ENCODE measurements at places on chromosomes 12 and 14. TPM values are rescaled to one million over a fixed set of nuclear protein-coding genes. Genes with fewer than 3 reads are reported as not detected.

AKAP5 gene
- 1.9 TPM for total RNA-seq

TAS2R14 gene
- total RNA-seq, result 2.1 TPM

DNA sequence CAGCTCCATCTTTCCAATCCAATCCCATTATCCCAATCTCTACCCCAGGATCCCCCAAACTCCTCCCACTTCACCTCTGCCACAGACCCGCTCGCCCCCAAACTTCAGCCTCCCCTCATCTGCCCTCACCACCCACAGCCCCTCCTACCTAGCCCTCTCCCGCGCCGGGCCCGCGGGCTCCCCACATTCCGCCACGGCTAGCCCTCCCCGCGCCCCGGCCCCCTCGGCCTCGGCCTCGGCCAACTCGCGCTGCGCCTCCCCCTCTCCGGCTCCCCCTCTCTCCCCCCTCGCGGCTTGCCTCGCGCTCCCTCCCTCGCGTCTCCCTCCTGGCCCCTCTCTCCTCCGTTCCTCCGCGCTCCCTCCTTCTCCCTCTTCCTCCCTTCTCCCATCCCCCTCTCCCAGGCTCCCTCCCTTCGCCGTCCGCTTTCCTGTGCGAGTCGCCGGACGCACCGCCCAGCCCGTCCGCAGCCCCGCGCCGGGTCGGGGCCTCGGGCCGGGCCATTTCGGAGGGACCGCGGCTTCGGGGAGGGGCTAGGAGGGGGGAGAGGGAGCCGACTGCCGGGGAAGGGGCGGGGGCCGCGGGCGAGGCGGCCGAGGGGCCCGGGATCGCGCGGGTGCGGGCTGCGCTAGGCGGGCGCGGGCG lies at the start of gene ATN1:
Gene ATN1, plus strand, starts transcription at position 581 of the 643 bp plus-strand sequence. CDS start 6,043 bp downstream, outside the sequence.
- peak within 1 kb of the TSS; percentile 53 for H3K27ac ChIP-seq
- H3K27me3 ChIP-seq, result no peaks in the 10 kb centered on the region
- peaks cover 16% of the 10 kb centered on the region for H3K36me3 ChIP-seq
- peaks cover 68% of the 10 kb centered on the region for H3K4me1 ChIP-seq
- peak; percentile 51 for DNase-seq

DNA sequence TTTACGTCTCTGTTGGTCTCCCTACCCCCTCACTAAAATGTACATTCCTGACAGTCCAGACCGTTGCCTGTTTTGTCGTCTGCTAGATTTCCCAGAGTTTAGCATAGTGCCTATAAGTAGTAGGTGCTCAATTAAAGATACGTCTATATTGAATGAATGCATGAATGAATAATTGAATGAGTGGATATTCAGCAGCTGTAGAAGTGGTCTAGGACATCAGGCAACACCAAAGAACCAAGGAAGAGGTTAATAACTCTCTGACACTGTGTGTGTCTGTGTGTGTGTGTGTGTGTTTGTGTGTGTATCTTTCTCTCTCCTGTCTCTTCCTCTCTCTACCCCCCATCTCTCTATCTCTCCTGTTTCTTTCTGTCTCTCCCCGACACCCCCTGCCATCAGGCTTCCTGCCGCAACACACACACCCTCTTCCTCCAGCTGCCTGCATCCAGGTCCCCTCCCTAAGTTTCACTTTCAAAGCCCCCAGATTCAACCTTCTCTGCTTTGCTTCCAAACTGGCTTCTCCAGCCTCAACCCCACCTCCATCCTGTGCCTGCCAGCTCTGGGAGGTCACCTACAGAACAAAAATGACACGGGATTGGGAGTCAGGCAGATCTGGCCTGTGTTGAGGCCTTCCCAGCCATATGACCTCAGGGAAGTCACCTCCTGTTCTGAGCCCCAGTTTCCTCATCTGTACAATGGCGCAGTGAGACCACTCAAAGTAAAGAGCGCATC lies 119.9 kb upstream of the NCOR2 start:
- no peaks in the 10 kb centered on the region for H3K27me3 ChIP-seq
- peak overlapping the region; percentile 44 for H3K4me3 ChIP-seq
- peak; percentile 37 for DNase-seq
- peaks cover 48% of the 10 kb centered on the region for H3K4me1 ChIP-seq

DNA sequence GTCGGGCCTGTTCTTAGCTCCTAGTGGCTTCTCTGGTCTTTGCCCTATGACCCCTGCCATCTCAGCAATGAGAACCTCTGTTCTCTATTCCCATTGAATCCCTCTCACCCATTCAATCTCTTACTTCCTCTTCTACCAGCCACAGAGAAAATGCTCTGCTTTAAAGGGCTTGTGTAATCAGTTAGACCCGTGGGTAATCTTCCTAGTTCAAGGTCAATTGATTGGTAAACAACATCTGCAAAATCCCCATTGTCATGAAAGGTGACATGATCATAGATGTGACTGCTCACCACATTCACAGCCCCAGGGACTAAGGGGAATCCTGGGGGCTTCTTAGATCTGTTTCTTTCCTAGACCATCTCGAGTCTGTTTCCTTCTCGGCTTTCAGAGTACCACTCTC lies 7.2 kb upstream of the CCDC197 start:
- H3K27ac ChIP-seq, result no peak overlapping the region
- H3K27me3 ChIP-seq, result no peaks in the 10 kb centered on the region
- H3K4me3 ChIP-seq, result no peak overlapping the region
- peaks cover 18% of the 10 kb centered on the region for H3K4me1 ChIP-seq

DNA sequence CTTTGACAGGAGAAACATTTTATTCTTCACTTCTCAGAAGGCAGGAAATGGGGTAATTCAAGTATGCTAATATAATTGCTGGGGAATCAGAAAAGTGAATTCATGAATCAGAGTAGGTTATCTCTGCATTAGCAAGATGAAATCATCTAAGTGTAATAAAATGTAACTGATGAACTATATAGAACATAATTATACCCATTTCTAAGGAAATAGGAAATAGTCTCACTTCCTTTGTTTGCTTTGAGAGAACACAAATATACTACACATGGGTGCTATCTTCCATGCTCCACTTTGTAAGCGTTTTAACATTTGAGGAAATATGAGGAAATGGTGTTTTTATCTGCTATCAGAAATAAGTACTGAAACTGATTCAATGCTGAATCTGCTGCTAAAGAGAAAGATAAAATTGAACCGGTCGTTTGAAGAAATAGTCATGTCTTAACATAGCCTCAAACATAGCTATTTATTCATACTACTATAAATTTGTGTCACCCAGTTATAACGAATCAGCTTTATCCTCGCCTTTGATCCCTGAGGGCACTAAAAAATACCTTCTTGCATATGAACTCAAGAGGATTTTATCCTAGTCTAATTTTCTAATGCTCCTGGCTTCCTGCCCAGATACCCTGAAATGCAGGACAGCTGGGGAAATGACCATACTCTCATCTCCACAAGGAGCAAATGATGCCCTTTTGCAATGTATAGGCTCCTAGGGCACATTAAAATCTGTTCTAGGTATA lies 696.0 kb downstream of the C12orf50 start:
- H3K4me1 ChIP-seq, result no peaks in the 10 kb centered on the region
- DNase-seq, result no peak
- no peaks in the 10 kb centered on the region for H3K27me3 ChIP-seq
- H3K4me3 ChIP-seq, result no peak overlapping the region
- no peak overlapping the region for H3K27ac ChIP-seq
- no peaks in the 10 kb centered on the region for H3K36me3 ChIP-seq

GRCh38 chr12:92675092-92675865 lies 27.5 kb upstream of the PLEKHG7 start:
- H3K4me3 ChIP-seq, result no peak overlapping the region
- no peaks in the 10 kb centered on the region for H3K4me1 ChIP-seq
- no peaks in the 10 kb centered on the region for H3K27me3 ChIP-seq
- H3K36me3 ChIP-seq, result no peaks in the 10 kb centered on the region

- H3K27ac ChIP-seq, result no peak overlapping the region
- DNase-seq, result no peak
- no peaks in the 10 kb centered on the region for H3K27me3 ChIP-seq
- no peaks in the 10 kb centered on the region for H3K36me3 ChIP-seq
- H3K4me1 ChIP-seq, result no peaks in the 10 kb centered on the region
Measured at GRCh38 chr14:101022916-101023435, 119.5 kb upstream of the RTL1 start.

- no peak for DNase-seq
- no peaks in the 10 kb centered on the region for H3K36me3 ChIP-seq
- peaks cover 37% of the 10 kb centered on the region for H3K4me1 ChIP-seq
- no peak overlapping the region for H3K4me3 ChIP-seq
- no peaks in the 10 kb centered on the region for H3K27me3 ChIP-seq
Measured at GRCh38 chr12:8987685-8988084, 1.7 kb upstream of the KLRG1 start.

GRCh38 chr12:48819986-48820725 lies 1.9 kb downstream of the CACNB3 start:
- DNase-seq, result no peak
- H3K27me3 ChIP-seq, result peaks cover 36% of the 10 kb centered on the region
- H3K27ac ChIP-seq, result no peak overlapping the region
- peaks cover 34% of the 10 kb centered on the region for H3K4me1 ChIP-seq
- H3K4me3 ChIP-seq, result no peak overlapping the region
- H3K36me3 ChIP-seq, result no peaks in the 10 kb centered on the region

All from activated CD8-positive, alpha-beta T cell treated with anti-CD3 and anti-CD28 coated beads, Interleukin-2, amount 10 ng/mL, durations not matched to agents 7 days and 5 days (primary cell).